ENCODE measurements at places on chromosomes 11 and 22. TPM values are rescaled to one million over a fixed set of nuclear protein-coding genes. Genes with fewer than 3 reads are reported as not detected.

Gene OR8K5
- total RNA-seq, result not detected

Gene TTLL1
- total RNA-seq, result 8.0 TPM

Gene RIMBP3B
- total RNA-seq, result 0.14 TPM

Gene TRIM49
- total RNA-seq, result not detected

Measured in HFFc6 (cell line).